ENCODE measurements at places on chromosomes 1 and 21. TPM values are rescaled to one million over a fixed set of nuclear protein-coding genes. Genes with fewer than 3 reads are reported as not detected.
A peak's percentile ranks its signal among the peaks of the same experiment; 100 is the strongest.

DNA sequence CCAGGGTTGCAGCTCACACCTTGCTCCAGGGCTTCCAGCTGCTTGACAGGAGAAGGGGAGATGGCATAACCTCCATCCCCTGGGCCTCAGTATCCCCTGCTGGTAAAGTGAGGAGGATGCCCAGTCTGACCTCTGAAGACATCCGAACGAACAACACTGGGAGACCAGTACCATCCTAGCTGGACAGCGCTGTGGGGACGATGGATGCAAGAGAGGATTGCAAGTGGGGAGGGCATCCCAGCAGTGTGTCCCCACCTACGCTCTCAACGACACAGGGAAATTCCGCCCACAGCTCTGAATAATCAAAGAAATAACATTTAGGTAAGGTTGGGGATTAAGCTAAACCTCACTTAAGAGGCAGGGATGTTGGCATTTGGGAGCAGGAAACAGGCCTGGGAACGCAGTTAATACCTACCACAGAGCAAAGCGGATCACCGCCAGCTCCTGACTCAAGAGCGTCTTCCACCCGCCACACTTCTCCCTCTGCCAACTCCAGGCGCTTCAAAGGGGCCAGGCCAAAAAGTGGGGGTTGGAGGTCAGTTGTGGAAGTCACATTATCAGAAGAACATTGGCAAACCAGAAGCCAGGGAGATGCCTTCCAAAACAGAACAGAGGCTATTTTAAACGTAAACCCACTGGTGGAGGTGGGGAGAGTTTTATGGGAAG is 47.6 kb downstream of the SSBP3 start:
- H3K27me3 ChIP-seq, result no peaks in the 10 kb centered on the region
- no peak overlapping the region for H3K4me3 ChIP-seq
- no peaks in the 10 kb centered on the region for H3K36me3 ChIP-seq

GRCh38 chr1:166283190-166283589 is 116.4 kb upstream of the FAM78B start:
- DNase-seq, result no peak
- no peaks in the 10 kb centered on the region for H3K4me1 ChIP-seq
- no peak overlapping the region for H3K4me3 ChIP-seq
- H3K36me3 ChIP-seq, result no peaks in the 10 kb centered on the region
- H3K27ac ChIP-seq, result no peak overlapping the region
- no peaks in the 10 kb centered on the region for H3K27me3 ChIP-seq

DNA sequence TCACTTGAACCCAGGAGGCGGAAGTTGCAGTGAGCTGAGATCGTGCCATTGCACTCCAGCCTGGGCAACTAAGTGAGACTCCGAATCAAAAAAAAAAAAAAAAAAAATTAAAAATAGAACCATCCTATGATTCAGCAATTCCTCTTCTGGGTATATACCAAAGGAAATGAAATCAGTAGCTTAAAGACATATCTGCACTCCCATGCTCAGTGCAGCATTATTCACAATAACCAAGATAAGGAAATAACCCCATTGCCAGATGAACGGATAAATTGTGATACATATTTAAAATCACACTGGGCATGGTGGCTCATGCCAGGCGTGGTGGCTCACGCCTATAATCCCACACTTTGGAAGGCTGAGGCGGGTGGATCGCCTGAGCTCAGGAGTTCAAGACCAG is 23.8 kb downstream of the ALDH9A1 start:
- no peak overlapping the region for H3K27ac ChIP-seq
- H3K4me3 ChIP-seq, result no peak overlapping the region
- no peaks in the 10 kb centered on the region for H3K36me3 ChIP-seq
- peak; percentile 57 for DNase-seq
- no peaks in the 10 kb centered on the region for H3K27me3 ChIP-seq

GRCh38 chr1:53563611-53564010 is 104.4 kb downstream of the DMRTB1 start:
- H3K4me1 ChIP-seq, result no peaks in the 10 kb centered on the region
- H3K36me3 ChIP-seq, result no peaks in the 10 kb centered on the region
- DNase-seq, result no peak

GRCh38 chr1:70573317-70573843 is 162.3 kb downstream of the CTH start:
- H3K36me3 ChIP-seq, result no peaks in the 10 kb centered on the region
- no peak for DNase-seq
- H3K27ac ChIP-seq, result no peak overlapping the region
- no peak overlapping the region for H3K4me3 ChIP-seq
- H3K4me1 ChIP-seq, result no peaks in the 10 kb centered on the region

DNA sequence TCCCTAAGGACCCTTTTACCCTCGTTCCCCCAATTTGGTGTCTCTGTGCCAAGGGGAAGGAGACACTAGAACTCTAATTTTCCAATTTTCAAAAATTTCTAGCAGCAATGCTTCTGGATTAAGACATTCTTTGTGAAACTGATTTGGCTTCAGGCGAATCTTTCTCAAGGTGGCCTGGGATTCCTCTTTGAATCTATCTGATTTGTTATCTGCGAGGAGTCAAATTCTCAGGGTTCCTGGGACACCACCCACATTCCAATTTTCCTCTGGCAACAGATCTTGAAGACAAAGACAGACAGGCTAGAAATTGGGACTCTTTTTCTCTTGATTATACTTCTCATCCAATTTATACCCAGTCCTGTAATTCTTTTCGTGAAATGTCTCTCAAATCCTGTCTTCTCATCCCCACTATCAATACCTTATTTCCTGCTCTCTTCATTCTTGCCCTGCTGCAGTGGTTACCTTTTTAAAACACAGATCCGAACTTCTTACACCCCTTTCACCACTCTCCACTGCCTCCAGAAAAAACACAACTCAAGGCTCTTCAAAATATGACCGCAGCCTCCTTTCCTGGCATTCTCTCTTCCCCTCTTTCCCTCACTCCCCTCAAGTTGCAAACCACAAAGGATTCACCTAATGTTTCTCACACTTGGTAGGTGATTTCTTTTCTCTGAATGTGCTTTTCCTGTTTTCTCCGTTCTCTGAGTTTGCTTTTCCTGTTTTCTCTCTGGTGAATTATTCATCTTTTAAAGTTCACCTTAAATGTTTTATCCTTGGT is 2.7 kb upstream of the MPZL1 start:
- H3K36me3 ChIP-seq, result no peaks in the 10 kb centered on the region
- H3K4me3 ChIP-seq, result no peak overlapping the region
- peaks cover 24% of the 10 kb centered on the region for H3K4me1 ChIP-seq
- no peak overlapping the region for H3K27ac ChIP-seq
- H3K27me3 ChIP-seq, result no peaks in the 10 kb centered on the region

- H3K36me3 ChIP-seq, result no peaks in the 10 kb centered on the region
- H3K27me3 ChIP-seq, result no peaks in the 10 kb centered on the region
- no peak overlapping the region for H3K4me3 ChIP-seq
Observed at GRCh38 chr1:33424205-33424604, 6.7 kb downstream of the PHC2 start.

GRCh38 chr1:195735140-195735539 is 873.1 kb downstream of the KCNT2 start:
- no peak overlapping the region for H3K4me3 ChIP-seq
- no peak for DNase-seq
- no peaks in the 10 kb centered on the region for H3K4me1 ChIP-seq
- H3K36me3 ChIP-seq, result no peaks in the 10 kb centered on the region
- H3K27me3 ChIP-seq, result no peaks in the 10 kb centered on the region
- no peak overlapping the region for H3K27ac ChIP-seq

DNA sequence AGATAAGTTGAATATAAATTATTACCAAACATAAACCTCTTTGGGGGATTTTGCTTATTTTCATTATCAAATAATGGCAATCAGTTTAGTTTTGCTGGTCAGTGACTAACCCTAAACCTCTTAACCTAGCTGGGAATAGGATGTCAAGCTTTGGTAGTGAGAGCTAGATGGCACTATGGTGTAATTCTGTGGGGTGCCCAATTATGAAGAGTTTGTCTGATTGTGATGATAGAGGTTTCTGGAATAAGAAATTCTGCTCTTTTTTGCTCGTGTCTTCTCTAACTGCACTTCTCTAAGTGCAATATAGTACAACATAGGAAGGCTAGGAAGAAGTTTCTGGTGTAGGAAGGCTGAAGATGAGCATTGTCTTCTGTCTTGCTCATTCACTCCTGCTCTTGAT is 59.8 kb downstream of the XCL1 start:
- H3K4me1 ChIP-seq, result no peaks in the 10 kb centered on the region
- no peak overlapping the region for H3K27ac ChIP-seq
- no peaks in the 10 kb centered on the region for H3K36me3 ChIP-seq
- DNase-seq, result no peak

DNA sequence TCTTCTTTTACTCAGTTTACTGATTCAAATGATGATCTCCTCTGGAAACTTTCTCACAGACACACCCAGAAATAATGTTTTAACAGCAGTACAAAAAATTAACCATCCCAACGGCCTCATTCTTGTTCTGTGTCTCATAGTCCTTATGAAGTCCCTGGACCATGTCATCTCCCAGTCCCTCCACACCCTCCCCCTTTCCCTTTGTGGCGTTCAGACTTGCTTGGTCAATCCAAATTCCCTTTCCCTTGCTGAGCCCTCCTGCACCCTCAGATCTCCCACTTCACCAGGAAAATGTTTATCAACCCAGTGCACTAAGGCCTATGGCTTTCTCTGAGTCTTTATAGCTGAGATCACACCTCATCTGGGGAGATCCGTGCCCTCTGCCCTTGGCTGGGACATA is 85.9 kb downstream of the CENPF start:
- H3K27ac ChIP-seq, result no peak overlapping the region
- H3K4me1 ChIP-seq, result no peaks in the 10 kb centered on the region
- no peak for DNase-seq
- no peaks in the 10 kb centered on the region for H3K27me3 ChIP-seq
- no peak overlapping the region for H3K4me3 ChIP-seq
- H3K36me3 ChIP-seq, result no peaks in the 10 kb centered on the region

- H3K4me1 ChIP-seq, result peaks cover 39% of the 10 kb centered on the region
- H3K4me3 ChIP-seq, result no peak overlapping the region
- no peaks in the 10 kb centered on the region for H3K36me3 ChIP-seq
- no peaks in the 10 kb centered on the region for H3K27me3 ChIP-seq
Observed at GRCh38 chr1:158005224-158005623, 11.8 kb downstream of the KIRREL1 start.

DNA sequence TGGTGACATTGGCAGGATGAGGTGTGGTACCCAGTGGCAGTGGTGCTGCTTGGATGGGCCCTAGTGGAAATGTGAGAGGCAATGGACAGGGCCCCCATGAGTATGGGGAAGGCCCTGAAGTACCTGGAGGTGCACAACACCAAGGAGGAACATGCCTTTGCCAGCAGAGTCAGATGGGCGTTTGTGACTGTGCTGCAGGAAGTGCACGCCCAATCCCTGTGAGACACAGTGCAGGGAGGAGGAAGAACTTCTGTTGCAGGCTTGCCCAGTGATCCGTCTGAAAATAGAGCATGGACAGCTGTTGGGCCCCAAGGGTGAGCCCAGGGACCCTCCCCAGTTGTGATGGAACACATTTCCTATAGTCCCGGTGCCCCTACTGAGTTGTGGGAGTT is 42.7 kb downstream of the GJA5 start:
- H3K4me3 ChIP-seq, result no peak overlapping the region
- H3K27ac ChIP-seq, result no peak overlapping the region
- H3K4me1 ChIP-seq, result no peaks in the 10 kb centered on the region

- DNase-seq, result no peak
- H3K27me3 ChIP-seq, result no peaks in the 10 kb centered on the region
- H3K4me1 ChIP-seq, result peaks cover 3% of the 10 kb centered on the region
- no peak overlapping the region for H3K4me3 ChIP-seq
- H3K36me3 ChIP-seq, result no peaks in the 10 kb centered on the region
- H3K27ac ChIP-seq, result no peak overlapping the region
Observed at GRCh38 chr1:94153133-94153532, 32.2 kb upstream of the ABCA4 start.

The FNDC10 gene
- 2.2 TPM for polyA plus RNA-seq

The TRIM63 gene
- polyA plus RNA-seq, result not detected

The MCOLN3 gene
- not detected for polyA plus RNA-seq

The SNX7 gene
- polyA plus RNA-seq, result 22.4 TPM

The GNG12 gene
- polyA plus RNA-seq, result 90.3 TPM

The CLCA2 gene
- polyA plus RNA-seq, result 0.01 TPM

The MINDY1 gene
- polyA plus RNA-seq, result 16.1 TPM

The RGS4 gene
- 14.6 TPM for polyA plus RNA-seq

The CEPT1 gene
- 14.3 TPM for polyA plus RNA-seq
